Aorta (tissue), 5 donors: ENCODE measurements at places on chromosomes 7 and 10.

DNA sequence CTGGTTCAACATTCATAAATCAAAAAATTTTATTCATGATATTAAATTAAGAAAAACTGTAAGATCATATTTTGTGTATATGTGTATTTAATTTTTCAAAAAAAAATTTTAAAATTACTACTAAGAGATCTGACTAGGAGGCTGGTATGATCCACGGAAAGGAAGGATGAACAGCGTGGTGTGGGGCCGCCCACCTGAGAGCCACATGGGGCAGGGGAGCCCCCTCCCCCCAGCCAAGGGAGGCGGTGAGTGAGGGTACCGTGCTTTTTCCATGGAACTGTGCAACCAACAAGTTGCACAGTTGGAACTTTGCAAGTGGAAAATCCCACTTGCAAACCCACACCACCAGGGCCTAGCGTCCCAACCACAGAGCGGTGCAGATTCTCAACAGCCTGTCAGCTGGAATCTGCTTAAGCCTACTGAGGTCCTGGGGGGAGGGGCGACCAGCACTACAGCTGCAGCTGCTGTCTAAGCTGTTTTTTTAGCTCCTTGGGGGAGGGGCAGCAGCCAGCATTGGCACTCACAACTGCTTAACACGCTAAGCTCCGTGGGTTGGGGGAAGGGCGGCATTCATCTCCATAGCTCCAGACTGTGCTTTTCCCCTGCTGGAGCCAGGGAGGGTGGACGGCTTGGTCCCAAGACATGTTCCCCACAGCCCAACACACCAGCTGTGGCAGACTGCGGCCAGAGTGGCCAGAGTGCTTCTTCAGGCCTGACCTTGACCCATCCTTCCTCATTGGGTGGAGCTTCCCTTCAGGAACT lies 94.2 kb upstream of the IGFBP3 start:
- H3K36me3 ChIP-seq = no peaks in the 10 kb centered on the region
- no peak overlapping the region for H3K4me3 ChIP-seq
- peaks cover 2% of the 10 kb centered on the region for H3K27me3 ChIP-seq
- no peak overlapping the region for H3K27ac ChIP-seq
- H3K4me1 ChIP-seq = no peaks in the 10 kb centered on the region

GRCh38 chr10:125820701-125821100 lies 2.4 kb downstream of the UROS start:
- H3K4me3 ChIP-seq = no peak overlapping the region
- H3K36me3 ChIP-seq = peaks cover under 1% of the 10 kb centered on the region
- no peak for DNase-seq
- no peaks in the 10 kb centered on the region for H3K27me3 ChIP-seq
- no peak overlapping the region for H3K27ac ChIP-seq
- peaks cover 16% of the 10 kb centered on the region for H3K4me1 ChIP-seq

DNA sequence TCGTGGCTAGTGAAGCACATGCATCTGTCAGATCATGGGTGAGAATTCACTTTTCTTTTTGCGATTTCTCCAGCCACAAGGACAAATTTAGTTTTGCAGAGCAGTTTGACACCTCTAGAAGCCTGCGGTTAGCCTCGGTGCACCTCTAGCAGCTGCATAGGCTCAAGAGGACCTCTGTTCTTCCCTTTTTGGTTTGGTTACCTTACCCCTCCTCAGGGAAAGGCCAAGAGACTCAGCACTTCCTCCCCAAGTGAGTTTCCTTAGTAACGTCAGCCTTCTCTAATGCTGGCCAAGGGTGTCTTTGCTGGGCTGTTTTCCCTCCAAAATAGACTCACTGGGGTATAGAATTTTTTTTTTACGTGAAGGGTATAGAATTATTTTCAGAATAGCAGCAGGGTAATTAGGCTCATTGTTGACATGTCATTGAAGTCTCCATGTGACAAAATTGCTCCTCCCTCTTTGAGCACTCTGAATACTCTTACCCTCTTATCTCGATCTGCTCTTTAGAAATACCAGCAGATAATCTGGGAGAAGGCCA lies 97.8 kb downstream of the AUTS2 start:
- no peak for DNase-seq
- no peak overlapping the region for H3K4me3 ChIP-seq
- H3K27ac ChIP-seq = no peak overlapping the region
- H3K27me3 ChIP-seq = no peaks in the 10 kb centered on the region

- no peaks in the 10 kb centered on the region for H3K36me3 ChIP-seq
- DNase-seq = no peak
- H3K4me3 ChIP-seq = no peak overlapping the region
- no peaks in the 10 kb centered on the region for H3K27me3 ChIP-seq
Observed at GRCh38 chr10:97412891-97413304, 11.8 kb upstream of the RRP12 start.

DNA sequence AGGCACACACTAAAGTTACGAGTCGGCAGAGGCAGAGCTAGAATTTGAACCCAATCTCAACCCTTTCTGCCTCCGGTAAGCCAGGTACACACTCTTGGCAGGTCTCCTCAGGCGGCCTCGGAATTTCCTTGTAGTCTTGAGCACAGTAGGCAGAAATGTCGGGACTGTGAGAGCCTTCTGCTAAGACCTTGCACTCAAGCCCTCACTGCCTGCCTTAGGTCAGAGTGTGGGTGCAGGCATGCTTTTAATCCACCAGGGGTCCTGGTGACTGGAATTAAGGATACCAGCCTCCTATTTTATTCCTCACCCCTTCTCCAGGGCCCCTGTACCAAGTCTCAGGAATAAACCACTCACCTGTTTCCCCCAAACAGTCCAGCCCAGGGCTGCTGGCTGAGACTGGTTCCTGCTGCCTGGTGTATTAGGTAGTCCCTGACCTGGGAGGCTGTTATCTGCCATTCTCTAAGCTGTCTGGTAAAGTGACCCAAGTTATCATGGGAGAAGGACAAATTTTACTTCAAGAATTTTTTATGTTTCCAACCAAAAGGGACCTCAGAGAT lies 855 bp downstream of the ATP6V1F start:
- no peaks in the 10 kb centered on the region for H3K27me3 ChIP-seq
- DNase-seq = no peak
- H3K36me3 ChIP-seq = no peaks in the 10 kb centered on the region
